ENCODE measurements at places on chromosomes 2 and 18. TPM values are rescaled to one million over a fixed set of nuclear protein-coding genes. Genes with fewer than 3 reads are reported as not detected.

CD8B2 gene
- not detected for total RNA-seq

C2orf66 gene
- total RNA-seq, result 0.50 TPM

- DNase-seq, result peak; percentile 41
Measured at GRCh38 chr2:133561045-133561852, 7.0 kb downstream of the NCKAP5 start.

GRCh38 chr2:101463911-101464641 is 10.8 kb downstream of the RFX8 start:
- DNase-seq, result no peak

ABHD1 gene
- total RNA-seq, result 0.17 TPM

TGFBRAP1 gene
- total RNA-seq, result 44.8 TPM

GRCh38 chr18:44229693-44230108 is 451.0 kb upstream of the SETBP1 start:
- peak; percentile 42 for DNase-seq

SNED1 gene
- total RNA-seq, result 3.7 TPM

- DNase-seq, result no peak
Measured at GRCh38 chr2:112216167-112216566, 38.7 kb downstream of the ZC3H8 start.

CHST10 gene
- total RNA-seq, result 9.3 TPM

DLGAP1 gene
- total RNA-seq, result 0.69 TPM

SIX3 gene
- total RNA-seq, result not detected

DNA sequence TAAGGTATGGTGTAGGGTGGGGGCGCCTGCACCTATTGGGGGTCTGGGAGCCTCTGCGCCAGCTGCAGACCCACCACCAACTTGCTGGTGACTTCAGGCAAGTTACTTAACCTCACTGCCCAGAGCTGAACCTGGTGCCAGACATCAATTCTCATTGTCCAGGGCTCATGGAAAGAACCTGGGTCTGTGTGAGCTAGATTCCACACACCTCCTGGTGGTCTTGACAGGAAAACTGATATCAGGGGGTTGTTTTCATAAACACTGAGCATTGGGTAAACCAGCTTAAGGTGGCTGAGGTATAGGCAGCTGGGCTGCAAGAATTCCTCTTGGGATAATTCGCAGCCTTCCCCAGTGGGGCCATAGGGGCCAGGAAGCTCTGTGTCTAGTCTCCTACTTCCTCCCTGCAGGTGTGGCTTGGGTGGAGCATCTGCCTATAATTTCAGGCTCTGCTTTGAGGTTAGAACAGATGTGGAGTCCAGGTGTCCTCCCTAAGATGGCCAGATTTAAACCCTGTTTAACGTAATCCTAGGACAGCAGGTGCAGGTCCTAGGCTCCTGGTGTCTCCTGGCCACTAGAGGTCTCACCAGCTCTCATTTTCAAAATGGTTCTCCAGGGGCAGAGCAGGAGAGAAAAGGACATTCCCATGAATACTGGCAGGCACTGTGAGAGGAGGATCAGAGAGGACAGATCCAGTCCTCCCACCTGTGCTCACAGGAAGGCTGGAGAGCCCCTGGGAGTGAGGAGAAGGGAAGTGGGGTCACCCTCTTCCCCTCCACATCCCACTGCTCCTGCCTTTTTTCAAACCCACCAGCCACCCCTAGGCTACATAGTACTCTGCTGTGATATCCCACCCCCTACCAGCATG is 100.4 kb upstream of the SMAD2 start:
- DNase-seq, result peak; percentile 62

ZNF142 gene
- total RNA-seq, result 16.0 TPM

- DNase-seq, result no peak
Measured at GRCh38 chr2:174553811-174554493, 43.7 kb downstream of the WIPF1 start.

GRCh38 chr2:156539086-156539860 is 103.1 kb downstream of the GPD2 start:
- no peak for DNase-seq

- no peak for DNase-seq
Measured at GRCh38 chr2:222058819-222059445, 239.9 kb downstream of the PAX3 start.

DNA sequence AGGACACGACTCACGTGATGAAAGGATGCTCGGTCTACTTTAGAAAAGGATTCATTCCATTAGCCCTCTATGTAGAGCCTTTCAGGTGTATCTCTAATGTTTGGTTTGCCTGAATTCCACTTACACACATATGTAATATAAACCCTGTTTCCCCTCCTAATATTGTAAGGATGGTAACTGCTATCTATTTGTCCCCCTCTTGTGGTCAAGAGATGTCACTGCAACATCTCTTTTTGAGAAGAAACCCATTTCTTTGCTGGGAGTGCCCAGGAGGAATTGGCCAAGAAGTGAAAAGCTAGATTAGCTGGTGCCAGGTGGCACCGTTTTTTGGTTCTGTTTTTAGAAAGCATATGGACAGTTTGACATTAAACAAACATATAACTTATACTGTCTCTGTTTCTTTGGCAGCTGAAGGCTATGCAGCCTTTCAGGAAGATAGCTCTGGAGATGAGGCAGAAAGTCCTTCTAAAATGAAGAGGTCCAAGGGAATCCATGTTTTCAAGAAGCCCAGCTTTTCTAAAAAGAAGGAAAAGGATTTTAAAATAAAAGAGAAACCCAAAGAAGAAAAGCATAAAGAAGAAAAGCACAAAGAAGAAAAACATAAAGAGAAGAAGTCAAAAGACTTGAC is 41.2 kb downstream of the RALBP1 start:
- DNase-seq, result peak; percentile 33

DNA sequence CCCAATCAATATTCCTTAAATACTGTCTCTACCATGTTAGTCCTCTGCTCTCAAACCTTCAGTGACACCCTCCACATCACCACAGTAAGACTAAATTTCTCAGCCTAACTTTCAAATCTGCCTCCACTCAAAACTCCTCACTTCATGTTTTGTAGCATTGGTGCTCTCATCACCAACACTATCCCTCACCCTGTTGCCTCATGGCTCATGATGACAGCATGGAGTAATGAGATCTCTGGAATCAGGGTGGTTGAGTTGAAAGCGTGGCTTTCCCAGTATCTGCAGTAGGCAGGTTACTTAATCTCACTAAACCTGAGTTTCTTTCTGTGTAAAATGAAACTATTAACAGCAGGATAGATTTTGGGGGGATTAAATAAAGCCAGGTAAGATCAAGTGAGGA is 621.4 kb downstream of the NYAP2 start:
- no peak for DNase-seq

HOXD13 gene
- total RNA-seq, result not detected

KIF1A gene
- total RNA-seq, result under 0.01 TPM

DNA sequence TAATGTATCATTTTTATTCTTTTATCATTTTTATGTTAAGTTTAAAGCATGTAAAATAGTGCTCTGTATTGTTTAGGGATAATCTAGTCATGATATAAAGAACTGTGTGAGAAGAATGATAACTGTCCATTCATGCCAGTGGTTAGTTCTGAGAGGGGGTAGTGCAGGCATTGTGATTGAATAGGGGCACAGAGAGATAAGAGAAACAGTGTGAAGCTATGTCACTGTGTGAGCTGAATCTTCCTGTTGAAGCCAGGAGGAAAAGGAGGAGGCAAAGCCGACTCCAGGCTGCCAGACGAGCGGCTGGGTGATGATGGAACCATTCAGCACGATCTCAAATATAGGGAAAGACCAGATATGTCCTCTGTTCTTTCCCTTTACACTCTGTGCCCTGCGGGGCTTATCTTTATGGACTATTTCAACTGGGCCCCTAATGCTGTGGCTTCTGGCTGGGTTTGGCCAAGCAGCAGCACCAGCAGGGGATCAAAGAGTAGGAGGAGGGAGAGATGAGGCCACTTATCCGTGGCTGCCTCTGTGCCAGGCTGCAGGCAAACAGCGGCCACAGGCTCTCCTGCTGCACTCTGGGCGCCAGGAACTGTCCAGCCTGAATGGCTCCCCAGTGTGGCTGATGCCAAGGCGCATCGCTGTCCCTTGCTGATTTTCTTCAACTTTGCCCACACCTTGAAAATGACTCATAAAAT is 128.0 kb downstream of the SPP2 start:
- peak; percentile 49 for DNase-seq

PPM1G gene
- total RNA-seq, result 58.8 TPM

EFR3B gene
- under 0.01 TPM for total RNA-seq

- no peak for DNase-seq
Measured at GRCh38 chr18:27527856-27528255, 342.7 kb upstream of the CHST9 start.

CYP1B1 gene
- total RNA-seq, result 317 TPM

- peak; percentile 80 for DNase-seq
Measured at GRCh38 chr2:61470122-61470951, 550 bp downstream of the USP34 start.

EEF1B2 gene
- 390 TPM for total RNA-seq

SCYGR4 gene
- not detected for total RNA-seq

DNMT3A gene
- 14.2 TPM for total RNA-seq
